ENCODE measurements at places on chromosomes 11 and 22. TPM values are rescaled to one million over a fixed set of nuclear protein-coding genes. Genes with fewer than 3 reads are reported as not detected.

LRRC75B gene
- total RNA-seq = 1.2 TPM

MUC5AC gene
- total RNA-seq = not detected

NRIP3 gene
- 2.2 TPM for total RNA-seq

DNA sequence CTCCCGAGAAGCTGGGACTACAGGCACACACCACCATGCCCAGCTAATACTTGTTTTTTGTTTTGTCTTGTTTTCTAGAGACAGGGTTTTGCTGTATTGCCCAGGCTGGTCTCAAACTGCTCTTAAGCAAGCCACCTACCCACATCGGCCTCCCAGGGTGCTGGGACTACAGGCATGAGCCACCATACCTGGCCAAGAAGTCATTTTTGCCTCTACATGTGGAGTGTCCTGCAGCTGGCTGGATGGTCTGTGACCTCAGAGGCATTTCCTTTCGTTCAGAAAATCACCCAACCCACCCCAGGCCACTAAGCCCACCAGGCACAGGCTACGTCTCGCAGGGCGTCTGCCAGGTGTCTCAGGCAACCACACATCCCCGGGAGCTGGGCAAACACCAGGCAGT lies 12.8 kb downstream of the SHANK2 start:
- DNase-seq = no peak
- peaks cover 3% of the 10 kb centered on the region for H3K4me1 ChIP-seq
- H3K27me3 ChIP-seq = peaks cover 16% of the 10 kb centered on the region
- H3K36me3 ChIP-seq = no peaks in the 10 kb centered on the region

GRCh38 chr11:123217897-123218296 lies 22.8 kb upstream of the CLMP start:
- DNase-seq = no peak
- H3K27me3 ChIP-seq = peaks cover 2% of the 10 kb centered on the region
- no peak overlapping the region for H3K4me3 ChIP-seq
- no peak overlapping the region for H3K27ac ChIP-seq
- no peaks in the 10 kb centered on the region for H3K36me3 ChIP-seq

DNA sequence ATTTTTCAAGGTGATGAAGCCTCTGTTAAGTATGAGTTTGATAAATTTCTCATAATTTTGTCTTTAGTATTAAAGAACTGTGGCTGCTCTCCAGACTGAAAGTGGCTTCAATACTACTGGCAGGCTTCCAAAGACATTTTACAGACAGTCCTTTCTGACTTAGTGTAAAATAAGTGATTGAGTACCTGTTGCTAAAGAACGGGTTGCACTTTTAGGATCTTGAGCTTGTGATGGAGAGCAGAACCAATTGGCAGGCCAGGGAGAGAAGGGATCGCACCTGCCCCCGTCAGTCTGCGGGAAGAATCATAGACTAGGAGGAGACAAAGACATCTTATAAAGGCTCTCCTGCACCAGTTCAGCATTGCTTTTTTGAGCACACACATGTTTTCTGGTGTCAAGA lies 4.4 kb downstream of the NCAM1 start:
- H3K27ac ChIP-seq = no peak overlapping the region
- peaks cover 12% of the 10 kb centered on the region for H3K4me1 ChIP-seq
- no peak for DNase-seq
- H3K36me3 ChIP-seq = peaks cover 1% of the 10 kb centered on the region

- peaks cover 9% of the 10 kb centered on the region for H3K4me1 ChIP-seq
- no peaks in the 10 kb centered on the region for H3K36me3 ChIP-seq
- no peak overlapping the region for H3K4me3 ChIP-seq
- H3K27me3 ChIP-seq = peaks cover 13% of the 10 kb centered on the region
- no peak overlapping the region for H3K27ac ChIP-seq
These were observed 23.0 kb upstream of the EXPH5 start for GRCh38 chr11:108616549-108616948.

GRCh38 chr22:22910272-22911240 lies 22.9 kb downstream of the IGLL5 start:
- no peaks in the 10 kb centered on the region for H3K4me1 ChIP-seq
- no peaks in the 10 kb centered on the region for H3K27me3 ChIP-seq
- no peak overlapping the region for H3K4me3 ChIP-seq
- H3K27ac ChIP-seq = no peak overlapping the region
- DNase-seq = no peak
- H3K36me3 ChIP-seq = no peaks in the 10 kb centered on the region

SHANK2 gene
- total RNA-seq = not detected

- no peaks in the 10 kb centered on the region for H3K4me1 ChIP-seq
- H3K27ac ChIP-seq = no peak overlapping the region
- no peak overlapping the region for H3K4me3 ChIP-seq
- no peaks in the 10 kb centered on the region for H3K36me3 ChIP-seq
- DNase-seq = no peak
These were observed 586.8 kb downstream of the NTM start for GRCh38 chr11:131957201-131957600.

NDUFV1 gene
- 317 TPM for total RNA-seq

GRCh38 chr11:67433536-67434394 lies 3.7 kb downstream of the PTPRCAP start:
- H3K36me3 ChIP-seq = peaks cover 54% of the 10 kb centered on the region
- DNase-seq = peak; percentile 57

DNA sequence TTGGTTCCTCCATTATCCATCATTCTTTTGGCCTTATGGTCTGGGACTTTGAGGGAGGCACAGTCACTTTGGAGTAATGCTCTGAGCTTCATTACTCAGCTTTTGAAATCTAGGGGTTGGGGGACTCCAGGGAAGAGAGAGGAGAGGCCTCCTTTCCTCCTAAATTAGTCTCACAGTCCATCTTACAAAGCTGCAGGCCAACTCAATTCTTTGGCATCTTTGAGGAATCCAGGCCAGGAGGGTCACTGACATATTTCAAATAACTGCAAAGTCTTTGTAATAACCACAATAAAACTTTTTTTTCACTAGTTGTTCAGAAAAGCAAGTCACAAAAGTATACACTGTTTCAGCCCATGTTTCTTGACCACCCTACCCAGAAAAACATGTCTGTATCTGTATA lies 73.3 kb upstream of the FAR1 start:
- DNase-seq = no peak
- no peaks in the 10 kb centered on the region for H3K4me1 ChIP-seq
- no peak overlapping the region for H3K27ac ChIP-seq
- H3K27me3 ChIP-seq = peaks cover 8% of the 10 kb centered on the region

MYEOV gene
- total RNA-seq = not detected
